ENCODE measurements at places on chromosomes 13 and 19.

- DNase-seq, result peak; percentile 11
These were observed 121.7 kb downstream of the POSTN start for GRCh38 chr13:37476874-37477273.

- peak; percentile 89 for DNase-seq
These were observed 110.5 kb downstream of the COG6 start for GRCh38 chr13:39765801-39766463.

DNA sequence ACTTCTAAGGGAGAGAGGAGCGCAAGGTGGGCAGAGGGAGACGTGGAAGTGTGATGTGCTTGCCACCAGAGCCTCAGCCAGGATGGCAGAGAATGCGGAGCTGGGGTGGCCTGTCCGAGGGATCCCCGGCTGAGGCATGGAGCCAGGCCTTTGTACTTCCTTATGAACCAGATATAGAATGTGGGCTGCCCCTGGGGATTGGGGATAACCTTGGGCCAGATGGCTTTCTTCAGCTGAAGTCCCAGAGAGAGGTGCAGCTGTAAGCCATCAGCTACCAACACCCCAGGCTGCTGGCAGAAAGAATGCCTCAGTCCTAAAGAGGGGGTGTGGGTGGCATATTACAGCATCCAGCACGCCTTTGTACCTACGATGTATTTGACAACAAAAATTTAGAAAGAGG is 25.5 kb upstream of the FBXO17 start:
- DNase-seq, result no peak

DNA sequence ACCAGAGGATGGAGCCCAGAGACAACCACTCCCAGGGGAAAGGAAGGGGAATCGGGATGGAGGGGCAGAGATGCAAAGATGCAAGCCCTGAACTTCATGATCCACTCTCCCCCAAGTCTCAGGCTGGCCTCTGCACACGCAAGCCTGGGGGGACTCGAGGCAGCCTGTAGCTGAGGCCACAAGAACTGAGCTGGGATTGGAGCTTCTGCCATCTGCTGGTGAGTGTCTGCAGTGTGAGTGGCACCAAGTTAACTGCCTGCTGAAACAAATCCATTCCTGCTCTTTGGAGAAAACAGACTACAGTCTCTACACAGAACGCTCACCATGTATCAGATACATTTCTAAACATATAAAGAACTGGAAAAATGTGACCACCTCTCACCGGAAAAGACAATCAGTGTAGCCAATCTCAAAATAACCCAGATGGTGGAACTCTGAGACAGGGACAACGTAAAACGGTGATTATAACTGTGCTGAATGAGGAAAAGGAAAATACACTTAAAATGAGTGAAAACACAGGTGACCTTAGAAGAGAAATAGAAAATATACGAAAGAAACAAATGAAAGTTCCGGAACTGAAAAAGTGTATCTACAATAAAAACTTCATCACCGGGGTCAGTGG is 62.1 kb downstream of the KLF2 start:
- peak; percentile 10 for DNase-seq

GRCh38 chr13:27193496-27193895 is 21.9 kb upstream of the USP12 start:
- DNase-seq, result no peak

DNA sequence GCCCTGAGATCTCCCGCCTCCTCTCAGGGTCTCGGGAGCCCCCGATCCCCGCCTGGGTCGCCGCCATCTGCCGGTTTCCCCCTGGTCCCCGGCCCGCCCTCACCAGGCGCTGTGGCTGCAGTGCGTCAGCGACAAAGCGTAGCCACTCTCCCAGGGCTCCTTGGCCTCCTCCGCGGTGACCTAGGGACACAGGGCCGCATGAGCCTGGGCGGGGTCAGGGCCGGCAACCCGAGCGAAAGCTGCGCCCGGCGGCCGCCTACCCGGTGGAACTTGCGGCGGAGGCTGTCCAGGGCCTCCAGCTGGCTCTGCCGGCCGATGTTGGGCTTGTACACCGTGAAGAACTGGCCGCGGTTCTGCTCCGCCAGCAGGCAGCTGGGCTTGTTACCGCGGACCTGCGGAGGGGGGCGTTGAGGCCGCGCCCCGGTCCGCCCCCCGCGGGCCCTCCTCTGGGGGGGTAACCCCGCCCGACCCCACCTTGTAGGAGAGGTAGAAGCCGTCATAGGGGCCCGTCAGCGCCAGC is 5.3 kb downstream of the GPX4 start:
- DNase-seq, result no peak

- peak; percentile 28 for DNase-seq
These were observed 366.9 kb downstream of the KLF12 start for GRCh38 chr13:73767191-73767741.
